Activated T-helper 2 cell treated with anti-CD3 and anti-CD28 coated beads, Interferon-gamma antibody, Interleukin-2, Interleukin-4, amounts not matched to agents 10 μg/mL and 5 μg/mL and 100 μg/mL, durations not matched to agents 14 hours and 24 hours and 36 hours (primary cell): ENCODE measurements at places on chromosomes 7 and 10.
A peak's percentile ranks its signal among the peaks of the same experiment; 100 is the strongest.

- peak; percentile 34 for DNase-seq
Measured at GRCh38 chr10:103661198-103661950, 167.9 kb downstream of the NEURL1 start.

DNA sequence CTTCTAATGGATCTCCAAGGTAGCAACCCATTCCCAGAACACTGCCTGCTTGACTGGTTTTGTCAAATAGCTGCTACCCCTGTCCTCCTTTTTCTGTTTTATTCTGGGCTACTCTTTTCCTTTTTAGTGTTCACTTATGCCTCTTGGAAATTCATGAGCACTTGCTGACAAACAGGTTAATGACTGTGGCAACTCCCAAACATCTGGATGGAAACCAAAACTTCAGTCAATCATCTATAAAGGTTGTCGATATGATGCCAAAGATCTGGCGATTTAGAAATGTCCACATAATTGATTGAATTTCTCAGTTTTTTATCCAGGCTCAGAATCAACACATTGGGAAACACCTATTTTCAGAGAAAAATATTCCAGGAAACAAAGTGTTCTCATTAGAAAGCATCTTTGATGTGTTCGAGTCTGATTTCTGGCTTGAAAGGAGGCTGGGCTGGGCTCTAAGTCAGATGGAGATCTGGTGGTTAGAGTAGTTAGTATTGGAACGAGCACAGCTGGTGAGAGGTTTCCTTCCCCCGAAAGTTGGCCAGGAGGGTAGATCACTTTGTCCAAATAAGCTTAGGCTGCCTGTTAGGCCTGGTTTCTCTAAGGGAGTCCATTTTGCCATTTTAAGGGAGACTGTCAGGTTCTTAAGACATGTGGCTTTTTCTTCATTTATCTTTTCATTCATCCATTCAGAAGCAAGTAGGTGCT, 17.8 kb downstream of the PAX2 start:
- DNase-seq: no peak

GRCh38 chr10:24912215-24912614, 40.2 kb downstream of the PRTFDC1 start:
- DNase-seq: no peak

- DNase-seq: no peak
Measured at GRCh38 chr7:130410868-130411541, 29.8 kb downstream of the CEP41 start.

DNA sequence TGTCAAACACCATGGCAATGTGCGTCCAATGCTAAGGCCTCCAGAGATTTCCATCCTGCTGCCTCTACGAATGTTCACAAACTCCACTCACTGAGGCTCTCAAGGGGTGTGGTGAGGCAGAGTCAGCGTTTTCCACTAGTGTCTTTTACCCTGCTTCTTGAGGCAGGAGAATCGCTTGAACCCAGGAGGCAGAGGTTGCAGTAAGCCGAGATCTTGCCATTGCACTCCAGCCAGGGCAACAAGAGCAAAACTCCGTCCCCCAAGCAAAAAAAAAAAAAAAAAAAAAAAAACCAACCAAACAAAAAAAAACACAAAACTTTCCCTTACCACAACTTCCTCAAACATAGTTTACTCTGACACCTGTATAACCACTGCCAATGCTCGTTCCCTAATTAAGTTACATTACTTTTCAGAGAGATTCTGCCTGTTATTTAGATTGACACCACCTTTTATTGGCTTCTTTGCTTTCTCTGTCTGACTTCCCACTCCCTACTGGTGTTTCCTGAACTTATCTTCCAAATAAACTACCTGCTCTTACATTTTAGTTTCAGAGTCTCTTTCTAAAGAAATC, 102.1 kb upstream of the ZNF746 start:
- no peak for DNase-seq

GRCh38 chr7:93133005-93133404, 15.2 kb downstream of the SAMD9L start:
- DNase-seq: no peak

DNA sequence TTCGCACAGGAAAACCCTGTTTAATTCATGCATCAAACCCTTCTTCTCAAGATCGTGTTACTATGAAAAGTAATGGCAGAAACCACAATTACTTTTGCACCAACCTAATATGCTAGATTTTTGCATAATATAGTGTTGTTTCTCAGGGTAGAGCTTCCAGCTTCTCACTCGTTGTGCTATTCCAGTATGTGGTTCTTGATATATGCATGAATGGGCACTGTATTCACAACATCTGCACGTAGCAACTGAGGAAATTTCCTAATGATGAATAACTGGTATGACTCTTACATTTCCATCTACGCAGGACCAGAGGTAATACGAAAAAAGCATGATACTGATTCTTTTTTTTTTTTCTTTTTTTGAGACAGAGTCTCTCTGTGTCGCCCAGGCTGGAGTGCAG, 326.6 kb upstream of the GALNT17 start:
- no peak for DNase-seq

- DNase-seq: no peak
Measured at GRCh38 chr7:108415821-108416536, 40.3 kb downstream of the NRCAM start.

DNA sequence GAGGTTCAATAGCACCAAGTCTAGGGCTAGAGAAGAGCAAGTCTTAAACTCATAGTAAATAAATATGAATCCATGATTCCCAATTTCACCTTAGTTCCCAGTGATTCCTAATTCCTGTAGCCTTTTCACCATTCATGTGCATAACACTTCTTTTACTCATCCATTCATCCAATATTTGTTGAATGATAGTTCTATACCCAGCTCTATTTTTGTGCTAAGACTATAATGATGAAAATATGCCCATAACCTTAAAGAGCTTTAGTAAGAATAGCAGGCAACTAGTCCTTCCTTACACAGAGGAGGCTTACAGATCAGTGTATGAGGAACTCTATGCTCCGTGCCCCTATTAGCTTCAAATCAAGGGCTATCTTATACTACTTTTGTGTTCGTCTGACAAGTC, 280.2 kb upstream of the CHRM2 start:
- DNase-seq: no peak

GRCh38 chr10:76209135-76209534, 777.7 kb downstream of the LRMDA start:
- DNase-seq: no peak

DNA sequence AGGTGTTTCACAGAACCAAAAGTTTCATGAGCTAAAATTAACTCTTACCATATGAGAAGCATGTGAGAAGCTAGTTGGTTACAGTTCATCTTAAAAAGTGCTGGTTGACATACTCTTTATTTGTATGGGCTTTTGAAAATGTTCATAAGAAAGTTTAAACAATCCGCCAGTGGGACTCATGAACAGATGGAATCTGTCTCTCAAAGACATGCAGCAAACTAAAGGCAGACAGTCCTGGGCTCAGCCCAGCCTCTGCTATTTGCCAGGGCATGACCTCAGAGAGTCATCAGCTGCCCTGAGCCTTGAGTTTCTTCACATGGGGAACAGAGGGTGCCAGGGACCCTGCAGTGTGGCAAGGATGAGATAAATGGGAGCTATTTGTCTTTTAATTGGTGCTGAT, 3.2 kb downstream of the PYROXD2 start:
- DNase-seq: no peak

DNA sequence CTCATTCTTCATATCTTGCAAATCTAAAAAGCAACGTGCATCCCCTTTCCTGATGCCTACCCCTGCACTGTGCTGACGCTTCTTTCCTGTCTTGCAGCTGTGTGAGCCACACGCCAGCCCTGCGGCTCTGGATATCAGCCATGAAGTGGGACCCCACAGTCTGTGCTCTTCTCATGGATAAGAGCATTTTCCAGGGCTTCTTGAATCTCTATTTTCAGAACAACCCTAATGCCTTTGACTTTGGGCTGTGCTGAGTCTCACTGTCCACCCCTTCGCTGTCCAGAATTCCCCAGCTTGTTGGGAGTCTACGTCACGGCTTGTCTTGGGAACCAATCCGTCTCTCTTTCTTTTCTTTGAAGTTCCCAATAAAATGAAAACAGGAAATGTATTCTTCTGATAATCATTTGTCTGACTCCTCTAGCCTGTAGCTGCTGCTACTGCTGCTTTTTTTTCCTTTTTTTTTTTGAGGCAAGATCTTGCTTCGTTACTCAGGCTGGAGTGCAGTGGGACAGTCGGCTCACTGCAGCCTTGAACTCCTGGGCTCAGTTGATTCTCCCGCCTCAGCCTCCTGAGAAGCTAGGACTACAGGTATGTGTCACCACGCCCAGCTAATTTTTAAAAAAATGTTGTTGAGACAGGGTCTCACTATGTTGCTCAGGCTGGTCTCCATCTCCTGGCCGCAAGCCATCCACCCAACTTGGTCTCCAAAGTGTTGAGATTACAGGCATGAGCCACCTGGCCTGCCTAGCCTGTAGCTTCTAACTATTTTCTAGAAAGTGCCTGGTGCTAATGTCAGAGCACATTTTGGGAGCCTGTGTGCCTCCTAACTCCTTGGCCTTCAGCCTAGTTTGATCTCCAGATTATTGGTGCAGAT, 30.3 kb downstream of the GSTO2 start:
- DNase-seq: no peak

- DNase-seq: no peak
Measured at GRCh38 chr7:152925412-152926147, 166.0 kb downstream of the ACTR3B start.

DNA sequence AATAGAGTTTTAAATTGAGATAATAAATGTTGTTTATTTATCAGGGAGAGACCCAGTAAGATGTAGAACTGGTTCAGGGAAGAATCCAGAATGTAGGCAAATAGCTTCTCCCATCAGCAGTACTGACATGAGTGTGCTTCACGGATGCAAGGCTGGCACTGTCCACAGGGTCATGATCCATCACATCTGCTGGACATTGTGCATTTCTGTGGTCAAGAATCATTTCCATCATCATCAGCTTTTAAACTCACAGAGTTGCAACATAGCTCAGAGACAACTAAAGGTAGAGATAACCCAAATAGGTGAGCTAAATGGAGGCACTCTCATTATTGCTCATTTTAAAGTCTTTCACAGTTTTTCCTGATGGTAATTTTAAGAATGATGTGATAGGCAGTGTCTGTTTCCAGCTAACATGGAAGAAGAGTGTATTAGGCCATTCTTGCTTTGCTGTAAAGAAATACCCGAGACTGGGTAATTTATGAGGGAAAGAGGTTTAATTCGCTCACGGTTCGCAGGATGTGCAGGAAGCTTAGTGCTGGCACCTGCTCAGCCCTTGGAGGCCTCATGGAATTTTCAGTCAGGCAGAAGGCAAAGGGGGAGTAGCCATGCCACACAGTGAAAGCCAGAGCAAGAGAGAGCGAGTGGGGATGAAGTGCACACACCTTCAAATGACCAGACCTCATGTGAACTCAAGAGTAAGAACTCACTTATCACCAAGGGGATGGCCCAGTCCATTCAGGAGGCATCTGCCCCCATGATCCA, 80.8 kb downstream of the INPP5A start:
- no peak for DNase-seq

DNA sequence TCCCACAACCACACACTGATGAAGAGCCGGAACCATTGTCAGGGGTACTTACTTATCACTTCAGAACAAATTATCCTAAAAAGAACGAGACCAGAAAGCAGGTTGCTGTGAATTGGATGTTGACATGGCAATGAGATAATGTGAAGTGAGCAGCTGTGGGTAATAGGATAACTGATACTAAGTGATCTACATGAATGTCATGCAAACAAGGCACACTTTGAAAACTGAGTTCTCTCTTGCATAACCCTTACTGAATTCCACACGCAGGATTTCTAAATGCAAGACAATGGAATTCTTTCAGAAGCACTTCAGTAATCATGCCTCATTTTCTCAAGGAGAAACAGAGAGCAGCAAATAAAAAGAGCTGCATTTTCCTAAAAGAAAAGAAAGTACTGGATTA, 242.5 kb upstream of the TMEM229A start:
- no peak for DNase-seq

DNA sequence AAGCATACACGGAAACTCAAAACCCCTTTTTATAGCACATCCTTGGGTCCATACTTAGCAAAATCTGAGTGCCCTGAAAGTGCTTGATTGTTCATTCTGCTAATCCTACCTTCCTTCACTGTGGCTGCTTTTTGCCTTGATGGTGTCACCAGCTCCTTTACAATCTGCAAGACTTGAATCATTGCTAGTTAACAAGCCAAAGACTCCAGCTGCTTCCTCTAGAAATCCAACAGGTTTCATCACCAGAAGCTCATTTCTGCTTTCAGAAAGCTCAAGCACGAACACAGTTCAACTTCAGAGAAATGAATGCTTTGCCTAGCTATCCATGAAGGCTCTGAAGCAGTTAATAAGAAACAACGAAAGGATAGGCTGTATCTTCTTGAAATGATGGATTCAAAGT, 38.0 kb downstream of the USP6NL start:
- DNase-seq: no peak

DNA sequence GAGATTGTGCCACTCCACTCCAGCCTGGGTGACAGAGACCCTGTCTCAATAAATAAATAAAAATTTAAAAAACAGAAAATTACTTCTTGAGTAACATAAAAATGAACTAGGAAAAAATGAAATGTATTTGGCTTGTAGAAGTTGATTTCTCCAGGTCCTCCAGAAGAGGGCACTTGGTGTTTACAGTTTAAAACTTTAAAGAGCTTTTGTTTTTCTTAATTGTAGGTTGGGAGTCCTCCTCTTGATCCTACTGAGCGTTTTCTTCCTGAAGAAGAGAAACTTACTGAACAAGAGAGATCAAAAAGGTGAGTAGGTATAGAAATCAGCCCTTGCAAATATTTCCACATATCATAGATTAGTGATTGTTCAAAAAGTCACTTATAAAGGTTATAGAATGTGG, 16.2 kb downstream of the KIFBP start:
- no peak for DNase-seq

- no peak for DNase-seq
Measured at GRCh38 chr10:102613785-102614184, 30.5 kb upstream of the TRIM8 start.

- DNase-seq: no peak
Measured at GRCh38 chr7:19293431-19293830, 148.2 kb upstream of the FERD3L start.

- no peak for DNase-seq
Measured at GRCh38 chr7:85480666-85481065, 293.8 kb upstream of the SEMA3D start.

DNA sequence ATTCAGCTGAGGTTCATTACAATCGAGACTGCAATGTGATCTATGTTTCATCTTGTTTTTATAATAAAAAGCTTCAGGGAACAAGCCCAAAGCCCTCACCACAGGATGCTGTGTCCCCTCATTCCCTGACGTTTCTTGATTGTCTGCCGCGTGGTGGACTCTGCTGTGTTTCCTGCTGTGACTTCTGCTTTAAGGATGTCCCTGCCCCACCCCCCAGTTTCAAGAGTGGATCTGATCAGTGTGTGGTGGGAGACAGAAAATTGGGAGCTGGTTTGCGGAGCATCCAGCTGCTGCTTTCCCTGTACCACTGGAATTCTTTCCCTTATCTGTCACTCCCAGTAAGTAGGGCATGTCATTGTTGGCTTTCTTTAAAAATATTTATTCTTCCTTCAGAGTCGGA, 86.2 kb downstream of the CREM start:
- no peak for DNase-seq
